ENCODE measurements at places on chromosomes 5 and 9. TPM values are rescaled to one million over a fixed set of nuclear protein-coding genes. Genes with fewer than 3 reads are reported as not detected.

DNA sequence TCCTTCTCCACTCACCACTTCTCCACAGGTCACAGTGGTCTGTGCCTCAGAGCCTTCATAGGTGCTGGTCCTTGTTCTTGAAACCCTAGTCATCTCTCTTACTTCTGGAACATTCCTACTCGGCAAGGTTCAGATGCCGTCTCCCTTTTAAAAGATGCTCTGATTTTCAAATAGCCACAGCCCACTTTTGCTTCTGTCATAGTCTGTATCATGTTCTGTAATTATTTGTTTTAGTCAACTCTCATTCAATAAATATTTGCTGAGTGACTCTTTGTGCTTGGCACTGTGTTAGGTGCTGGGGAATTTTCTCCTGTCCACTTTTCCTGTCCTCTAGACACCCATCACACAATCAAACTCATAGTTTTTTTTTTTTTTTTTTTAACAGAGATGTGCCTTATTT lies 181.3 kb upstream of the IL12B start:
- DNase-seq: no peak

TMEM161B gene
- total RNA-seq: 27.2 TPM

PSAT1 gene
- total RNA-seq: 91.3 TPM

DNA sequence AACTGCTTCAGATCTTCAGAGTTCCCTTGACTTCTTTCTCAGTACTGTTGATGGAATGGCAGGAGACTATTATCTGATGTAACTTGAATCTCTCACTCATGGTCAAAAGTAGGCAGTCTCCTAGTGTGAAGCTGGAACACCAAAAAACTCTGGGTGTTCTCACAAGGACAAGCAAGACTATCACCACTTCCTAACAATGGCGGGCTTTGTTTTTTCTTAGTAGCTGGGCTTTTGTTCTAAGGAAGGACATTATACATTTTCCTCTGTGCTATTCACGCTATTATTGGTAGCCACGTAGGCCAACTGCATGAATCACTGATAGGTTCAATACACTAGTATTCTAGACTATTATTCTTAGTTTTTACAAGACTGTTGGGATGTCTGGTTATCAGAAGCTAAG lies 67.7 kb upstream of the ATG10 start:
- DNase-seq: no peak

GRCh38 chr5:55577353-55578060 lies 42.7 kb upstream of the PLPP1 start:
- no peak for DNase-seq

- no peak for DNase-seq
These were observed 218.5 kb upstream of the ELAVL2 start for GRCh38 chr9:24044576-24044975.

FBXO38 gene
- 62.9 TPM for total RNA-seq

- DNase-seq: no peak
These were observed 34.8 kb upstream of the IFNK start for GRCh38 chr9:27489087-27489876.

GRCh38 chr9:8136477-8136876 lies 336.9 kb upstream of the DMAC1 start:
- no peak for DNase-seq

DNA sequence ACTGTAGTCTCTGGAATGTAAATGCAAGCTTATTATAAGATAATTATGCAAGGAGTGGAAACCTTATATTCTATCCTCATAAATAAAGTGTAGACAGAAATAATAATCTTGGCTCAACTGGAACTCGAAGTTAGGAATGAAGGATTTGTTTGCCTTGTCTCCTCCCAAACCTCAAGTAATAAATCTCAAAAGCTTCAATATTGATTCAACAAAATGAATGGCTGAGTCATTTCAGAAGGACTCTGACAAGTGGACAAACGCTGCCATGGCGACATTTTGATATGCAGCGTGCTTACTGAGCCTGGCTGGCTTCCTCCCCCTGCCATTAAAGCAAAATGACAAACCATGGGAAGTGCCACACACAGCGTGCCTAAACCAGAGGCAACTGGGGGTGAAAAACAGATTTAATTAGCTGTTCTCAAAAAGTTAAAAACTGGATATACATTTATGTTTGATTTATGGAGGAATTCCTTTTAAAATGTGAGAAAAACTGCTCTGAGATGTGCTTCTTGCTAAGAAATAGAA lies 10.5 kb upstream of the ADGRV1 start:
- DNase-seq: no peak

DNA sequence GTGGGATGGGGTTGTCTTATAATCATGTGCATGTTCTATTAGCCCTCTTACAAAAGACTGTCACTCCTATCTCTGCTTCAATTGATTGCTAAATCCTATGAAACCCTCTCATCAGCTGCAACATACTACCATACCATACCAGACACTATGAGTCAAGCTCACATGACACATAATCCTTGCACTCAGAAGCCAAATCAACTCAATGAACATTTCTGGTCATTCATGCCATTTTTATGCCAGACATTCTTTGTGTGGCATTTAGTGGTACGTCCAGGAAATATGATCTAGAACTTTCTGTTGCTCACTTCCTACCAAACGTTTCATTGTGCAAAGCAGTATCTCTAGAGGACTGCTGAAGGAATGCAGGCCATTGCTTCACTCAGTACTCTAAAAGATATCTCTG lies 159.2 kb upstream of the GNA14 start:
- DNase-seq: no peak

GRCh38 chr5:10789726-10790125 lies 28.7 kb upstream of the DAP start:
- no peak for DNase-seq

ADAMTS16 gene
- not detected for total RNA-seq

DNA sequence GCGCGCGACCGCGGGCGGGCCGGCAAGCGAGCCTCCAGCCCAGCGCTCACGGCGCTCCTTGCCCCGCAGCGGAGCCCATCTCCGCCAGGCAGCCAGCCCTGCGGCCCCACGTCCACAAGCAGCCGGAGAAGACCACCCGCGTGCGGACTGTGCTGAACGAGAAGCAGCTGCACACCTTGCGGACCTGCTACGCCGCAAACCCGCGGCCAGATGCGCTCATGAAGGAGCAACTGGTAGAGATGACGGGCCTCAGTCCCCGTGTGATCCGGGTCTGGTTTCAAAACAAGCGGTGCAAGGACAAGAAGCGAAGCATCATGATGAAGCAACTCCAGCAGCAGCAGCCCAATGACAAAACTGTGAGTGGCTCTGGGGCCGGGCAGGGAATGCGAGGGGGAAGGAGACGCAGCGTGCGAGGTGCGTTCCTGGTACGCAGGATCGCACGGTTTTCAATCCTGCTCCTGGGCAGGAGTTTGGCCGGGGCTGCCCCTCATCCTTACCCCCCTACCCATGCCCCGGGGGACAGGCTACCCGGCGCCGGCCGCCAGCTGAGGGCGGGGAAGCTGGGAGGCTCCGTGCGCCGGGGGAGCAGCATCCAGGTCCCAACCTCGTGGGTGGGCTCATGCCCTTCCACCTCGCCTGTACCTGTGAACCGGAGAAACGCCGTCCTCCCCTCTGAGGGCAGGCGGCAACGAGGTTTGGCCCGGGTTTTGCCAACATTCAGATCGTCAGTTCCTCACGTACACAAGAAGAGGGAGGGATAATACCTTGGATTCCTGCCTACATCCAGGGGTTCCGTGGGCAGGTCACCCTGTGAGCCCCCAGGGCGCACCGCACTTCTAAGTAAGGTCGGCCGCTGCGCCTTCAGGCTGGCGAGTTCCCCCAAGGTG lies 6.6 kb downstream of the ISL1 start:
- no peak for DNase-seq

- DNase-seq: no peak
These were observed 346 bp downstream of the ATOX1 start for GRCh38 chr5:151758141-151758429.

- no peak for DNase-seq
These were observed 59.8 kb downstream of the TNC start for GRCh38 chr9:115058175-115058574.

- DNase-seq: no peak
These were observed 25.6 kb downstream of the SH3RF2 start for GRCh38 chr5:145962001-145962400.

GRCh38 chr9:125559194-125559593 lies 147.8 kb downstream of the MAPKAP1 start:
- no peak for DNase-seq

GRCh38 chr5:97192580-97193354 lies 9.7 kb upstream of the RIOK2 start:
- no peak for DNase-seq

DNA sequence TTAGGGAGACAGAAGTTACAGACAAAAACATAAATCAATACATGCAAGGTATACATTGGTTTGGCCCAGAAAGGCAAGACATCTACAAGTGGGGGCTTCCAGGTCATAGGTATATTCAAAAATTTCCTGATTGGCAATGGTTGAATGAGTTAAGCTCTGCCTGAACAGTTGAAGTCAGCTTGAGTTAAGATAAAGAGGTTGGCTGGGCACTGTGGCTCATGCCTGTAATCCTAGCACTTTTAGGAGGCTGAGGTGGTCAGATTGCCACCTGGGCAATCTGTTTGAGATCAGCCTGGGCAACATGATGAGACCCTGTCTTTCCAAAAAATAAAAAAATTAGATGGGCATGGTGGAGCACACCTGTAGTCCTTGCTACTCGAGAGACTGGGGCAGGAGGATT lies 16.3 kb downstream of the TMC1 start:
- no peak for DNase-seq

TMEM232 gene
- total RNA-seq: 1.6 TPM

NUDT12 gene
- total RNA-seq: 2.4 TPM

ADAMTS19 gene
- total RNA-seq: not detected

DNA sequence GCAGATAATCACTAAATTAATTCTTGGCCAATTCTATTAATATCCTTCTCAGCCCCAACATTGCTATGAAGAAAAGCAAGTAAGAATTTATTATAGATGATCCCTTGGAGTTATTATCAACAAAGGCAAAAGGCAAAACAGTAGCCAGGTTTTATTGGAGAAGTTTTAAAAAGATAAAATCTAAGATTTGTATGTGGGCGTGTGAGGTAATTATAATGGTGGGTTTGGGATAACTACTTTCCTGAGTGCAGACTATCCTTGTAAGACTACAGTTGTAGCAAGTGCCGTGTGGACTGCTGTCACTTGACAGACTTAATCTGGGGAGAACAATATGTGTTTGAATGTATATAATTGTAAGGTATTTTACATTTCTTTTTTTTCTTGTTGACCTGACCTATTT lies 23.2 kb downstream of the SLC31A1 start:
- no peak for DNase-seq

GRCh38 chr5:31846934-31847333 lies 208.0 kb downstream of the PDZD2 start:
- DNase-seq: no peak

GRCh38 chr5:32949286-32949970 lies 238.3 kb downstream of the NPR3 start:
- DNase-seq: no peak

SPINK13 gene
- not detected for total RNA-seq

- DNase-seq: peak; percentile 56
These were observed 252.5 kb downstream of the TLE4 start for GRCh38 chr9:79824265-79824664.

DNA sequence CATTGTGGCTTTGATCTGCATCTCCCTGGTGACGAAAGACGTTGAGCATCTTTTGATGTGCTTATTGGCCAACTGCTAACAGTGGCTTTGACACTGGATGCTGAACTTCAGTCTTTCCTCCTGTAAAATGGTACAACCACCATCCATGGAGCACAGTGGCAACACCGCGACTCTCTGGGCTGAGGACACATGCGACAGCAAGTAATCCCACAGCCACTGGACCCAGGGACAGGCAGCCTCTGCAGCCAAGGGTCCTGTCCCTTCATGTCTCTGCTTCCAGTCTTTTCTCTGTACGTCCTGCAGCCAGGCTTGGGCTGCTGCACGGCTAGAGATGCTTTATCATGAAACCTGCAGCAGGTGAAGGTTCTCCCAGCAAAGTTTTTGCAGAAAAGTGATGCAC lies 83.5 kb downstream of the DAP start:
- DNase-seq: no peak

DNA sequence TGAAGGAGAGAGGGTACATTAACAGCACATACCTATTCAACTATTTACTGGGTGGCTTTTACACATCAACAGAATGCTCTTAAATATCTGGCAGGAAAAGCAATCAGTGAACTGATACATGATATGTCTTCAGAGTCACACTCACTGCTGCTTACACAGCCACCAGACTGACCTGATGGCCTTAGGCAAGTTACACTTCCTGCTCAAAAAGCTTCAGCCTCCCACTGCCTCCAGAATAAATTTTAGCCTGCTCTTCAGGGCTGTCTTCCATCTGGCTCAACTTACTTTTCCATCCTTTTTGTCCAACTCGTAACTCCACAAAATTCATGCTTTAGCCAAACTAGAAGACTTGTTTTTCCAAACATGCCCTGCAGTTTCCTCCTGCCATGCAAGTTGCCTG lies 10.7 kb downstream of the LOX start:
- DNase-seq: no peak

PCDHB3 gene
- total RNA-seq: not detected

TAS2R1 gene
- total RNA-seq: not detected

PDE6A gene
- not detected for total RNA-seq

DNA sequence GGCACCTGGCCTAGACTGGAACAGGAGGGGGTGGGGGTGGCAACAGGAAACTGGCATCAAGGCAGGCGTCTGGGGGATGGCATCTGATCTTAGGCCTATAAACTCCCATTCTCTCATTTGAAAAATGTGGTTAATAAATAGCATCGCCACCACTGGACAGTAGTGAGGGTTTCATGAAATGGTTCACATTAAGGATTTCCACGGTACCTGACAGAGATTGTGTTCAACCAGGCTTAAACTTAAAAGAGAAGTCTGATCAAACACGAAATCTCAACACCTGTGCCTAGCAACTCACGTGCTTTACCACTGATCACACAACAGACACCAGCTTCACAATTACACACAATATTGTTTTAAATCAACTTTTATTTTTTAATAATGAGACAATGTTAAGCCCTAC lies 3.0 kb downstream of the DENND1A start:
- DNase-seq: no peak

GRCh38 chr5:93192683-93193082 lies 388.3 kb downstream of the NR2F1-AS1 start:
- DNase-seq: no peak

ARSI gene
- not detected for total RNA-seq

DNA sequence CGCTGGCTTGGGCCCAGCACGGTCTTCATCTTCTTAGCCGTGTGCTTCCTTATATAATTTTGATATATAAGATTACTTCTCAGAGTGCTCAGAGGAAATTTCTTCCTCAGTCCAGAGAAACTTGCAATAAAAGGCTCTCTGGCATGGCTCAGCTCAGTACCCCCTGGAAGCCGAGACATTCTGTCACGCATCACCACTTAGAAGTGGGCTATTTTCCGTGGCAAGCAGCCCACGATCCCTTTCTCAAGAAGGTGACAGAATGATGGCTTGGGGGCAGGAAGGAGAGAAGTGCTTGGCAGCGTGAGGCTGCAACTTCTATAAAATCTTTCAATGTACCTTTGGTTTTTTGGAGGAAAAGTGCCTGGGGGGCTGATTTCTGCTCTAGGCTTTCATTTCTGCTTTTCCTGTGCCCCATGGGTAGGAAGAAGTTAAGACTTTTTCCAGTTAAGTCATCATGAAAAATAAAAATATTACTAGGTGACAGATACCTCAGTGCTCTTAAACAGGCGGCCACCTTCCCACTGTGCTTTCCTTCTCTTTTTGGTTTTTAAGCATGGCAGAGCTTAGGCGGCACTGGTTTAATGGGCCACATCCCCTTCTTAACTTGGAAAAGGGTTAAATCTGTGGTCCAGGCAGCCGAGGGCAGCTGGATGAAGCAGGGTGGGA lies 104.6 kb downstream of the MVB12B start:
- DNase-seq: no peak

- no peak for DNase-seq
These were observed 230.0 kb upstream of the RGMB start for GRCh38 chr5:98543490-98543889.
